ENCODE measurements at places on chromosomes 6 and 20.
A peak's percentile ranks its signal among the peaks of the same experiment; 100 is the strongest.

- DNase-seq, result no peak
Measured at GRCh38 chr6:164252948-164253347, 838.4 kb downstream of the QKI start.

DNA sequence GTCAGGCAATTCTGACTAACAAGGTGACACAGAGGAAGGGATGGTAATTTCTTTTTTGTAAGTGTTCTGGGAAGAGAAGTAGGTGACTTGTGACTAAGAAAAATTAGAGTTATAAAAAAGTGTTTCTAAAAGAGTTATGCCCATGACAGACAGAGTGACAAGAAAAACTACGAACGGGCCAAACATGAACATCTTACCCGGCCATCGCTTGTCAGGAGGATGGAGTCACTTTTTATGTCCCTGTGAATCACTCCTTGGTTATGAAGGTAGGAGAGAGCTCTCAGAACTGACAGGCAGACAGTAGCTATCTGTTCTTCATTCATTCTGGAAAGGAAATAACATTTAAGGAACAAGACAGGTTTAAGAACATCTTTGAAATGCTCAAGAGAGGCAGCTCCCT, 43.0 kb downstream of the LAMP5 start:
- DNase-seq, result no peak

DNA sequence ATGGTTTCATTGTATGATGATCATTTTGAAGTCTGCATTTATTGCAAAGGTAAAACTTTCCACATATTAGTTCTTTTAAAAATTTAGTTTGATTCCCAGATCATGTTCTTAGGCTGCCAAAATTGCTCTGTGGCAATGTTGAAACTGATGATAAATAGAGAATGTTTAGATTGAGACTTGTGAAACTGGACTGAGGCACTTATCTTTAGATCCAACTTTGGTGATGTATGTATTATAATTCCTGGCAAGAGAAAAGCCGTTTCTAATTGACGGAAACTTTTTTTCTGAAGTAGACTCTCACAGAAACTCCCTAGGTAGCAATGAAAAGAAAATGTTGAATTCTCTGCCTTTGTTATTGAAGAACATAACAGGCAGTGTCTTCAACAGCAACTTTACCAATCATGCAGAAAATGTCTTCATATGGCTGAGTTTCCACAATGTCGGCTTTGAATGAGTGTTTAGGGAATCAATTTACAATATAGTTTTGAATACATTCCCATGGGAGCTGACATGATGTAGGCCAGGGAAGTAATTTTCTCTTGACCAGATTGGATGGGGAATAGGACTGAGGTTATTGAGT, 456.2 kb downstream of the CD109 start:
- DNase-seq, result no peak

DNA sequence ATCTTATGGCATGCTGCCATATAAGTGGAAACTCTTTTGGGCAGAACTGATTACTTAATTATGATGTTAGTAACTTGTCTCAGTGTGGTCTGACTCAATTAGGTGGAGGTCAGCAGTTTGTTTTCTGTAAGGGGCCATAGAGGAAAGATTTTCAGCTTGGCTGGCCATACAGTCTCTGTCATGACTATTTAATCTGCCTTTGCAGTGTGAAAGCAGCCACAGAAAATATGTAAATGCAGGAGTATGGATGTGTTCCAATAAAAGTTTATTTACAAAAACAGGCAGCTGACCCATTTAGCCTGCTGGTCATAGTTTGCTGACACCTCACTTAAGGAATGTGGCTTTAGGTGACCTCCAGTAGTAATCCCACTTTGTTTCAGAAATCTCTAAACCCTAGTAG, 700.7 kb downstream of the EPM2A start:
- DNase-seq, result no peak

GRCh38 chr6:111866857-111867256, 6.4 kb downstream of the FYN start:
- DNase-seq, result no peak

- DNase-seq, result no peak
Measured at GRCh38 chr6:5274231-5274630, 12.9 kb downstream of the FARS2 start.

DNA sequence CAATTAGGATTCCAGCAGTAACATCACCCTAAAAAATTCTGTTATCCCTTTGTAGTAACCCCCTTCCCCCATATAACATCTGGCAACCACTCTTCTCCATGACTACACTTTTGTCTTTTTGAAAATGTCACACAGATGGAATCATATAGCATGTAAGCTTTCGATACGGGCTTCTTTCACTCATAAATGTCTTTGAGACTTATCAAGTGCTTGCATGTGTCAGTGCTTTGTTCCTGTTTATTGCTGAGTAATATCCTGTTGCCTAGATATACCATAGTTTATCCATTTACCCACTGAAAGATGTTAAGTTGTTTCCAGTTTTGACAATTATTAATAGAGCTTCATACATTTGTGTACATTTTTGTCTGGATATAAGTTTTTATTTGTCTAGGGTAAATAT, 10.4 kb upstream of the SNPH start:
- DNase-seq, result no peak

- peak; percentile 40 for DNase-seq
Measured at GRCh38 chr6:39553029-39553428, 172.2 kb downstream of the KIF6 start.

DNA sequence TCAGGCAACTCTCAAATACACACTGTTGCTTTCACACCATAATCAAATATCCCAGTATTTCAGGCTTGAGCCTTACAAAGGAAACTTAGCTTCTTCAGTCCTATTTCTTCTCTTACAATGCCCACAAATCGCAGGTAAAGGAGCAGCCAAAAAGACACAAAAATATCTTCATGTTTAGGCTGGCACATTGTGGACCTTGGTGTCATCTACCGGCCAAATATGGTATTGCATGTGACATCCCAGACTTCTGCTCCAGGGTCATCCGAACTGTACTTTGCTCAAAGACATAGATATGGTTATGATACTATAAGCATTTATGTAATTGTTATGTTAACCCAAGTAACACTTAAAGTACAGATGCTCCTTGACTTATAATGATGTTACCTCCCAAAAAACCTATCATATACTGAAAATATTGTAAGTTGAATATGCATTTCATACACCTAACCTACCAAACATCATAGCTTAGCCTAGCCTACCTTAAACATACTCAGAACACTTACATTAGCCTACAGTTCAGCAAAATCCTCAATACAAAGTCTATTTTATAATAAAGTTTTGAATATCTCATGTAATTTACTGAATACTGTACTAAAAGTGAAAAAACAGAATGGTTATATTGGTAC, 4.6 kb downstream of the OR2H2 start:
- DNase-seq, result peak; percentile 62

DNA sequence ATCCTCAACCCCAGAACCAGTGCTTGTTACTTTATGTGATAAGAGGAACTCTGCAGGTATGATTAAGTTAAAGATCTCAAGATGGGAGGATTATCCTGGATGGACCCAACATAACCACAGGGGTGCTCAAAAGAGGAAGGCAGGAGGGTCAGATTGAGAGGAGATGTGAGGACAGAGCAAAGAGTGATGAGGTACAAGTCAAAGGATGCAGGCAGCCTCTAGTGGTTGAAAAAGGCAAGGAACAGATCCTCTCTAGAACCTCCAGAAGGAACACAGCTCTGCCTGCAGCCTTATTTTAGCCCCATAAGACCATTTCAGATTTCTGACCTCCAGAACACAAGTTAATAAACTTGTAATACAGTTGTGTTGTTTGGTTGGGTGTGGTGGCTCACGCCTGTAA, 41.2 kb downstream of the PDSS2 start:
- peak; percentile 16 for DNase-seq

DNA sequence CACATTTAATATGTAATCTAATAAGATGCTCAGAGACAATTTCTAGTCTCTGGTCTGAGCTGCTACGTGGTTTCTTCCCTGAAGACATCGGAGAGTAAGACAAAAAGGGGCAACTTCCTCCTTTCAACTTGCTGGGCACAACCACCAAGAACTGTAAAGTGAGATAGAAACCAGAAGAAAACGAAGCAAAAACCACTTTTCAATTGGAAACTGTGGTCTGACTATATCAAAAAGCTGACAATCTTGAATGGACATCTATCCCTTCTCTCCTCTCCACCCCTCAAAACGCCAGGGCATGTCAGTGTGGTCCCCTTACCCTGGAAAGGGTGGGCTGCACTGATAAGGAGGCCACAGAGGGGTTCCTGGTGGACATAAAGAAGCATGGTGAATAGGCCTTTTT, 269.1 kb downstream of the CD83 start:
- DNase-seq, result no peak

DNA sequence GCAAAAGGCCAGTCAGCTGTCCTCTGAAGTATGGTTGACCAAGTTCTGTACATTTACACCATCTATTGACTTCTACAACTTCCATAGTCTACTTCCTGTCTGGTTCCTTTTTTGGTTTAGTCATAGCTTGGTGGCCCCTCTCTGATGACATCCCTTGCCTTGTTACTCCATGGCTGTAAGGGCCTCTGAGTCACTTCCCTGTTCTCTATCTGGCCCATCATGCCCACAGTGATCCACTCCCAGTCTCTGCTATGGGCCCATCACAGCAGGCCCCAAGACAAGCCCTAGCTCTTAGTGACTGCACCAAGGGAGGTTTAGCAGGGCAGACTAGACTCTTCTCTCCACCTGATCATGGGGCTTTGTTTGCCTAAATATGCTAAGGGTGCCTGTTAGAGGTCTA, 441.6 kb downstream of the HACE1 start:
- no peak for DNase-seq

DNA sequence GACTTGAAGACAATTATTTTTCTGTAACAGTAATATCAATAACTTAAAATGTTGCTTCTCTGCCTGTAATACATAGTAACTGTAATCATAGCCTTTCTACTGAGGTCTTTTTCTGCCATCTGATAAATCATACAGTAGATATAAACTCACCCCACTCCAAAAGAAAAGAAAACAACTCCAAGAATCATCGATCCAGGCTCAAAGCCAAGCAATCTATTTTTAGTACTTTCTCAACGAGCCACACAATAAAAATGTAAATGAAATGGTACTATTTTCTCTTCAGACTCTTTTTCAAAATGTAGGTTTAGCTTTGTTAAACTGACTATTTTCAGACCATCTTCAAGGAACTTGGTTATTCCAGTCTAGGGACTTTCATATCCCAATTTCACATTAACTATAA, 493.3 kb downstream of the ADGRB3 start:
- no peak for DNase-seq

DNA sequence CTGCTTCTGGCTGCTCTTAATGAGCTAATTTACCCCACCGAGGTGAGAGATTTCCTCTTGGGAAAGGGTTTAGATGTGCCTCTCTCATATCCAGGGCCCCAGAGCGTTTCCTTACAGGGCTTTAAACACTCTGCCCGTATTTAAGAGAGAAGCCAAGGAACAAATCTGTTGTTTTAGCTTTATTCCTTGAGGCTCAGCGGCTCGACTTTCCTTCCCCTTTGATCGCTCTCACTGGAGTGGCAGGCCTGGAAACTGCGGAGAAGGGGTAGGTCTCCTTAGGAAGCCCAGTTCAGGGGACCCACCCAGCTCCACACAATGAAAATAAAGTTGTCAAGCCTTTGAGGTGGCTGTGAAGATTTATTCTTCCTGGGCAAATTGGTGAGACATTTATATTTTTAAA, 132.0 kb upstream of the JAG1 start:
- DNase-seq, result peak; percentile 26

DNA sequence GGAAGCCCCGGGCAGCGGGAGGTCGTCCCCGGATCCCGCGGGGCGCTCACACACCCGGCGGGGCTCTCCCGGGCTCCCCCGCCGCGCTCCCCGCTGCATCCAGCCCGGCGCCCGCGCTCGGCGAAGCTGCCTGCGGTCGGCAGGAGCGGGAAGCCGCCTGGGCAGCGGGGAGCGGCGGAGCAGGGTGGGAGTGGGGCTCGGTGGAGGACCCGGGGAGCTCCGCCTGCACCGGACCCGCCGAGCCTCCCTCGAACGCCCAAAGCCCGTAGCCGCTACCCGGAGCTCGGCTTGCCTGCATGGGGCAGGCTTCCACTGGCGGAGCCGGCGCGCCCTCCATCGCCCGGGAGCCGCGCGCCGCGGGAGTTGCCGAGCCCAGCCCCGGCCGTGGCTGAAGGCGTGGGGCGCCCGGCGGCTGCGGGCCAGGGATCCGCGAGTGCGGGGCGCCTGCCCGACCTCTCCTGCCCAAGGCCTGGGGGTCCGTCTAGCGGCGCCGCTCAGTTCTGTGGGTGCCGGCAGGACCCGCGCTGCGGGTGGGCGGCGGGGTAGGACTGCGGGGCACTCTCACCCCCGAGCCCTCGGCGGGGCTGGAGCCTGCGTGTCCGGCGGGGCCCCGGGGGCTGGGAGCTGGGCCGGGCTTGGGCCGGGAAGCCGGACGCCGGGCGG, 671 bp downstream of the CDH4 start:
- DNase-seq, result peak; percentile 24

DNA sequence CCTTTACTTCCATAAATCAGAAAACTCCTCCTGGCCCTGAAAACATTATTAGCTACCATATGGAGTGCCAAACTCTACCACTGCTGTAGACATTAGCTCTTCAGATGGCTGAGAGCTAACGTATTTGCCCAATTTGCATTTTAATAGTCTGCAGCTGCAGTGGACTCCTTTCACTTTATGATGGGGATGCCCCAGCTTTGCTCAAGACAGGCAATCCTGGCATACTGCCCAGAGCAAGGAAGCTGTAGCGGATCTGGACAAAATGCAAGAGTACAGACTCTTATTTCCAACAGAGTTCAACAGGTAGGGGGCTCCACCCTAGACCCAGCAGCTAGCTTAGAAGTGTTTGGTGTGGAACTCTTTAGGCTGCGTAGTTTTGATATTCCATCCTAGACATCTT, 246.7 kb downstream of the FOXC1 start:
- DNase-seq, result peak; percentile 91

- no peak for DNase-seq
Measured at GRCh38 chr6:31362751-31363150, 5.8 kb upstream of the HLA-B start.

Measured in A673 (cell line).